ENCODE measurements at places on chromosomes 2 and 18.

DNA sequence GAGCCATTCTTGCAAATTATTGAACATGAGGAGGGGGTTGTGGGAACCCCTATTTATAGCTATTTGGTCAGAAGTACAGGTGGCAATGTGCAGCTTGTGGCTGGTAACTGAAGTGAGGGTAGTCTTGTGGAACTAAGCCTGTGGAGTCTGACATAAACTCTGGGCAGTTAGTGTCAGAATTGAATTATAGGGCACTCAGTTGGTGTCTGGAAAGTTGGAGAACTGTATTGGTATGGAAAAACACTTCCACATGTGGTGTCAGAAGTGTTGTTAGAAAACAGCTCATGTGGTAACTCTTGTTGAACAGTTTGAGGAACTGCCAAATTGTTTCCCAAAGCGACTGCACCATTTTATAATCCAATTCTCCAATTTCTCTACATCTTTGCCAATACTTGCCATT is 7.5 kb downstream of the RALBP1 start:
- no peak for DNase-seq

- no peak for DNase-seq
Observed at GRCh38 chr18:5817816-5818215, 77.5 kb downstream of the TMEM200C start.

- DNase-seq, result peak; percentile 75
Observed at GRCh38 chr18:47754311-47755101, 176.0 kb downstream of the SMAD2 start.

- DNase-seq, result no peak
Observed at GRCh38 chr18:60070631-60071030, 170.8 kb downstream of the PMAIP1 start.

DNA sequence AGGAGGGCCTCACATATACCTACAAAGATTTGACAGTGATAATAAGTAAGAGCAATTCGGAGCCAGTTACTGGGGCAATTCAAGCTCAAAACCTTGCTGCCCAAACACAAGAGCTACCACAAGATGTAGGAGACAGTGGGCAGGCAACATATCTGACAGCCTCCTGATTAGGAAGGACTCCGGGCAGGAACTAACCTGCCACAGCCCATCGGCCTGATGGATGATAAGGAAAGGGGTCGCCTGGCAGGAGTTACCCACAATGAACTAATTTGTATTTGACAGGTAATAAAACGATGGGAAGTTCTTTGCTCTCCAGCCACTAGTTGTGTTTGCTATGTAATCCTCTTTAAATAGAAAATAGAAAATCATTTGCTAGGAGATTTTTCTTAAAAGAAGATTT is 100.2 kb downstream of the ARHGAP15 start:
- no peak for DNase-seq

DNA sequence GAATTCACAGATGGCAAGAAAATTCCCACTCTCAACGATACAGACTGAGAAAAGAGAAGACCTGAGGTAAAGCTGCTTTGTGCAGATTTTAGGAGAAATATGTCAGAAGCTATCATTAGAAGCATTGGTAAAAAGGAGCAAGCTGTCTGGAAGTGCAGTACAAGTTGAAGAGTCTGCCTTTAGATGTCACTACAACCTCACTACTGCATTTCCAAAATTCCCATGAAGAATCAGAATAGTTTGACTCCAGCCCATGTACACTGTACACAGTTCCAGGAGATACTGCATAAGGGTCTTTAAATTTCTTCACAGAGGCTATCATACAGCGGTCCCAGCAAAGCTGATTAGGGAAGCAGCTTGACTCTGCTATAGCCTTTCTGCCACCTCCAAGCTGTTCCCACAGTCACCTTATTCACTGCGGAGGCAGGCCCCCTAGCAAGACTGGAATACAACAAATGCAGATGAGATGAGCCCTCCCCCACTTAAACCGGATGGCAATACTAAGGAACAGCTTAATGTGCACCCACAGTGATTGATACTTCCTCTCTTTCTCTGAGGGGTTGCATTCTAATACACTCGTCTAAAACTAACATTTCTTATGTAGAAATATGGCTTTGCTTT is 527.4 kb downstream of the TMEM182 start:
- no peak for DNase-seq

- no peak for DNase-seq
Observed at GRCh38 chr2:127897531-127898211, 11.9 kb upstream of the AMMECR1L start.

DNA sequence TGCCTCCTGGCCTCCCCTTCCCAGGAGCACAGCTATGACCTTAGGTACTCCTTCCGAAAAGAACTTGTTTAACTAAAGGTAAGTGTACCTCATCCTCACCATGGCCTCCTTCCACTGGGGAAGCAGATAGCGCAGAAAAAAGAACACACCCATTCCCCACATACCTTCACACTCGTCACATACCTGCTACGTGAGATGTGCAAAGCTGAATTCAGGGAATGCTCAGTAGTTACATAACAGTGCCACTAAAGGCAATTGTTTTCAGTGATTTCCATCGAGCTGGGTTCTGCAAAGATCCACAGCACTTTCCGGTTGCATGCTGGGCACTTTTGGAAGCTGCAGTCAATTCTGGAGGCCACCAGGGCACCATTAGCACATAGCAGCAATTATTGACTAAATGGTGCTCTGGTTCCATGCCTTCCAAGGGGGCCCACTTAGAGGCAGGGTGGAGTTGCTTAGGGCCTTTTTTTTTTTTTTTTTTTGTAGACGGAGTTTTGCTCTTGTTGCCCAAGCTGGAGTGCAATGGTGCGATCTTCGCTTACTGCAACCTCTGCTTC is 41.0 kb downstream of the PAX8 start:
- no peak for DNase-seq

DNA sequence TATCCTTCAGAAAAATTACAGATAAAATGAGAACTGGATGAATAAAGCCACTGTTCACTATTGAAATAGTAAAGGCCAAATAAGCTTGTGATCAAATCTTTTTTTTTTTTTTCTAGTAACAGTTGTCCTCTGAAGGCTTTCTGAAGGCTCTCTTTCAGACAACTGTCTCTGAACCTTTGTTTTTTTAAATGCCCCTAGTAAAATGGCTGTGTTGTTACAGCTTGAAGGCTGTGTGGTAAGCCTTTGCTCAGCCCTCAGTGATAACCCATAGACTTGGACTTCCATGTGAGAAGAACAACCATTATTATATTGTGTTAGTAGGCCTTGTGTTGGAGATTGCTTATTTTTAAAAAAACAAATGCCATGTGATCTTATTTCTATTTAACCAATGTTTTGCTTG is 17.6 kb downstream of the FMNL2 start:
- no peak for DNase-seq

GRCh38 chr18:8357320-8357719 is 251.9 kb upstream of the RAB12 start:
- DNase-seq, result no peak

DNA sequence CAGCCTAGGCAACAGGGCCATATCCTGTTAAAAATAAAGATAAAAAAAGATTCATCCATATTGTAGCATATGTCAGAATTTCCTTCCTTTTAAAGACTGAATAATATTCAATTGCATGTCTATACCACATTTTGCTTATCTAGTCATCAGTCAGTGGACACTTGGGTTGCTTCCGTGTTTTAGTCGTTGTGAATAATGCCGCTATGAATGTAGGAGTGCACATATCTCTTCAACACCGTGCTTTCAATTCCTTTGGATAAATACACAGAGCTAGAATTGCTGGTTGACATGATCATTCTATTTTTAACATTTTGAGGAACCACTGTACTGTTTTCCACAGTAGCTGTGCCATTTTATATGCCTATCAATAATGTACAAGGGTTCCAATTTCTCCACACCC is 14.0 kb upstream of the PLB1 start:
- no peak for DNase-seq

DNA sequence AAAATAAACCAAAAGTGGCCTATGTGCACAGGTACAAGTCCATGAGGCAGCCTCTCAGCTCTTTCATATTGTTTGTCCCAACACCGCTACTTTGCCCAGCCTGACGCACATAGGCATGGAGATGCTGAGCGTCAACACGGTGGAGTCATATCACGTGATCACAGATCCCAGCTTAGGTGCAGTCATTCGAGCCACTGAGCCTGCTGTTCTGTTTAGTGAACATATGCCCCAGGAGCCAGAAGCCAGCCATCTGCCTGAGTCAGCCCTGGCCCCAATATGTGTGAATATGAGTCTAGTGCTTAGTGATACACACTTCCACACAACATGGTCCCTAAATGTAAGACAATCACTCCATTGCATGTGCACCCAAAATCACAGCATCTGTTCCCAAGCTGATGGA is 88.2 kb upstream of the LCLAT1 start:
- no peak for DNase-seq

GRCh38 chr2:233331536-233331935 is 22.8 kb upstream of the DGKD start:
- DNase-seq, result peak; percentile 67

GRCh38 chr2:85861650-85862049 is 27.1 kb downstream of the ST3GAL5 start:
- DNase-seq, result no peak

Measured in activated naive CD8-positive, alpha-beta T cell treated with anti-CD3 and anti-CD28 coated beads, Interleukin-2, amount 10 ng/mL, durations not matched to agents 7 days and 5 days (primary cell).